ENCODE measurements at places on chromosomes 5 and 9.

GRCh38 chr5:155954701-155955445 lies 372.1 kb upstream of the SGCD start:
- no peak for DNase-seq

- DNase-seq: no peak
Observed at GRCh38 chr9:88661759-88662158, 126.8 kb downstream of the NXNL2 start.

GRCh38 chr9:90860382-90860781 lies 58.8 kb downstream of the SYK start:
- DNase-seq: no peak

- DNase-seq: no peak
Observed at GRCh38 chr5:121239951-121240350, 611.7 kb upstream of the FTMT start.

GRCh38 chr9:38126730-38127129 lies 57.7 kb upstream of the SHB start:
- peak; percentile 71 for DNase-seq

DNA sequence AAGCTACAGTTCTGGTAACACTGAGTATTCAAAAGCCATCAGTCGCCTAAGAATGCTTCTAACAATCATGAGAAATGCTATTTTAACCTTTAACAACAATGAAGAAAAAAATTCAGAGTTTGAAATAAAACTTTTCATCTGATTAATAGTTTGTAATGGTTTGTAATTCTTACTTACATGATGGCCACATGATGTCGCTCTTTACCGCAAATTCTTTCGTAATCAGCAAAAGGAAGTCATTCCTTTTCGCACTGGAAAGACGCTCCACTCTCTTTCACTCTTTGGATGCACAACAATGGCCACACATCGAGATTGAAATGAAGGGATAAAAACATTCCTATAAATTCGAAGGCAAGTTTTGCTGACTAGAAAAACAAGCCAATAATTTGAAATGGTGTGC lies at the start of gene PCDHA7:
Gene PCDHA7, plus strand, starts transcription at position 277 of the 400 bp plus-strand sequence. Its CDS starts 115 bp downstream, at position 392.
- DNase-seq: peak; percentile 15

DNA sequence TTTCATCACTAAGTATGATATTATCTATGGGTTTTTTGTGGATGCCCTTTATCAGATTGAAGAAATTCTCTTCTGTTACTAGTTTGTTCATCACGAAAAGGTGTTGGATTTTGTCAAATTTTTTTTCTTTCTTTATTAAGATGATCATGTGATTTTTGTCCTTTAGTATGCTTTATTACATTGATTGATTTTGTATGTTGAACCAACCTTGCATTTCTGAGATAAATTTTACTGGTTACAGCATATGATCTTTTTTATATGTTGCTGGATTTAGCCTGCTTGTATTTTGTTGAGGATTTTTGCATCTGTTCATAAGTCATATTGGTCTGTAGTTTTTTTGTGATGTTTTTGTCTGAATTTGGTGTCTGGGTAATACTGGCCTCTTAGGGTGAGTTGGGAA lies 42.8 kb downstream of the RAD23B start:
- DNase-seq: no peak

GRCh38 chr5:56356121-56356835 lies 123.1 kb upstream of the ANKRD55 start:
- no peak for DNase-seq

DNA sequence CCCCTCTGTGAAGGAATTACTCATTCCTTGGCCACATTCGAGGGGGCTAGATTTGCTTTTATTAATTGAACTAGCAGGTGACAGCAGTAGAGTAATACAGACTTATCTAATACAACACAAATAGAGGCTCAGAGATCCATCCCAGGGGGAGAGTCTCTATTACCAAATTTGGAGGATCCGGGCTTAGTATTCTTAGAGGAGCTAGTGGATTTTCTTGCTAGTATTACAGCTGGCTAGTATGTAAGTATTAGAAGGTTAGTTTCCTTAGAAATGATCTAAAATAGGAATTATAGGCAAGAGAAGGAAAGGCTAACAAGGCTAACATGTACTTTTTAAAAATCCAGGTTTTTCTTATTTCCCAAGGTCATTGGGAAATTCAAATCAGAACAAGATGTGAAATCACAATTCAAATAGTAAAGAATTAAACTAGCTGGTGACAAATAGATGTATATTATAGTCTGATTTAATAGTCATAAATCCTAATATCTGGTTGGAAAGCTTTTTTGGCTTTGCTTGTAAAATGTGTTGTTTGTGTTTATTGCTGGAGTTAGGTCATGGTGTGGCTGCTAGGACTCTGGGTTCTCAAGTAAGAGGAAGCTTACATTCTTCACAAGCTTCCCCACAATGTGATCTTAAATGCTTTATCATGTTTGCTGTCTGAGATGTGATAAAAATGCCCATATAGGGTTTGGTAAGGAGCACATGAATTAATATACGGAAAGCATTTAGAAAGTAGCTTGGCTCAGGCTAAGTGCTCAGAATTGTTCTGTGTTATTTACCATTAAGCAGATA lies 160.4 kb upstream of the MPDZ start:
- no peak for DNase-seq

DNA sequence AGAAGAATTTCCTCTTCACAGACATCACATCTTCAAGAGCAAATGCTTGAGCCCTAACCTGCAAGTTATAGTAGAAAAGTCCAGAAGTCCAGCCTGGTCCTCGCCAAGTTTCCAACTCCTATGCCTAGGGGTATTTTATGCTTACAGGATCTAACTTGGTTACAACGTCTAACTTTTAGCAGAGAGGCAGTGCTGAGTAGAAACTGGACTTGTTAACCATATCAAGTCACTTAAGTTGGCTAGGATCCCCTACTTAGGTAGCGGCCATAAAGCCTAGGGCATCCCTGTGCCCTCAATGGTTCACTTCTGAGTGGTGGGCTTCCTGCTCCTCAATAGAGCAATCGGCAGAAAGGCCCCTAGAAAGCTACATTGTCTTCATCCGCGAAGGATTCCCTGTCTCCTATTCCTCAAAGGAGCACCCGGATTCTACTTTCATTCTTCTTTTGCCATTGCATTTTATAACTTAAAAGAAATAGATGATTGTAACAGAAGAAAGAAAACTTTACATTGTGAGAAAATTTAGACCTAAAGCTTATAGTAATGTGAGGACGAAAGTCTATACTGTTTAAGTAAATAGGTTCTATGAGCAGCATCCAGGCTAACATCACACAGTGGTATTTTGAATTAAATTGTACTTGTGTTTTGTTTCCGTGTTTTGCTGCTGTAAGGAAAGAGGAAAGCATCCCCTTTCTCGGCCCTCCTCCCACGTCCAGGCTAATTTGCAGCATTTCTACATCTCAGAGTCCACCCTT lies 1.3 kb upstream of the MTAP start:
- DNase-seq: no peak

DNA sequence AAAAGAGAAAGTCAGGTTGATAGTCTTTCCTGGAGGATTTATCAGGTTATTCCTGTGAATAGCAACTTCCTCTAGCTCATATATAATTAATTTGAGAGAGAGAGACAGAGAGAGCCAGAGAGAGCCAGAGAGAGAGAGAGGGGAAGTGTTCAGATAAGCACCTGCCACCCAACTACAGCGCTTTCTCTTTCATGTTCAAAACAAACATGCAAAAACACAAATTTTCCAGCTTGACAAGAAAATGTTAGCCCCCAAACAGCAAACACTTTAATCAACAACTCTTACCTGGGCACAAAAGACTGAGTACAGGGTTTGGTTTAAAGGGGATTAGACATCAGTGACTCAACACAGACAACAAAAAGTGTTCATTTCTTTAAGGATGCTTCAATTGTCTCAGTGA lies 61.7 kb upstream of the PLPP6 start:
- DNase-seq: no peak

DNA sequence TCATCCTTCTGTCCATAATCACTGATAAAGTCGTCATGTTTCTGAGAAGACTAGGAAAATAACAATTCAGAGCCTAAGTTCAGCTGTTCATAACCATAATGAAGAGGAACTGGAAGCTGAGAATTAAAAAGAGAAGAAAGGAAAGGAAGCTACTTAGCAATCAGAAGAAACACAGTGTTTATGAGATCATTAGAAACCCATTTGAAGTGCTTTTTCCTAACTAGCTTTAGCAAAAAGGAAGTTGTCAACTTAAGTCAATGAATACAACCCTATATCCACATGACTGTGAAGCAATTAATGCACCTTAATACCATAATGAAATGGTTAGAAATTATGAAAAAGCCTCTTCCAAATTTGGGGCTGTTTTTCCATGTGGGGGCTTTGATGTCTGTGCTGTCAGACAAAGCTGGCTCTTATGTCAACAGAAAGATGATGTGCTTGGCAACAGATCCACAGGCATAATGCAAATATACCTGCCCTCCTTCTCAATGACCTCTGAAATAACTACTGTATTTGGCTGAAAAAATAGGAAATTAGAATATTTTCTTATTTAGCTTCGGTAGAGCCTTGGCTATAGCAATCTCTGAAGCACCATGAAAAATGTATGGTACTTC lies 463.5 kb downstream of the RASEF start:
- DNase-seq: peak; percentile 83

DNA sequence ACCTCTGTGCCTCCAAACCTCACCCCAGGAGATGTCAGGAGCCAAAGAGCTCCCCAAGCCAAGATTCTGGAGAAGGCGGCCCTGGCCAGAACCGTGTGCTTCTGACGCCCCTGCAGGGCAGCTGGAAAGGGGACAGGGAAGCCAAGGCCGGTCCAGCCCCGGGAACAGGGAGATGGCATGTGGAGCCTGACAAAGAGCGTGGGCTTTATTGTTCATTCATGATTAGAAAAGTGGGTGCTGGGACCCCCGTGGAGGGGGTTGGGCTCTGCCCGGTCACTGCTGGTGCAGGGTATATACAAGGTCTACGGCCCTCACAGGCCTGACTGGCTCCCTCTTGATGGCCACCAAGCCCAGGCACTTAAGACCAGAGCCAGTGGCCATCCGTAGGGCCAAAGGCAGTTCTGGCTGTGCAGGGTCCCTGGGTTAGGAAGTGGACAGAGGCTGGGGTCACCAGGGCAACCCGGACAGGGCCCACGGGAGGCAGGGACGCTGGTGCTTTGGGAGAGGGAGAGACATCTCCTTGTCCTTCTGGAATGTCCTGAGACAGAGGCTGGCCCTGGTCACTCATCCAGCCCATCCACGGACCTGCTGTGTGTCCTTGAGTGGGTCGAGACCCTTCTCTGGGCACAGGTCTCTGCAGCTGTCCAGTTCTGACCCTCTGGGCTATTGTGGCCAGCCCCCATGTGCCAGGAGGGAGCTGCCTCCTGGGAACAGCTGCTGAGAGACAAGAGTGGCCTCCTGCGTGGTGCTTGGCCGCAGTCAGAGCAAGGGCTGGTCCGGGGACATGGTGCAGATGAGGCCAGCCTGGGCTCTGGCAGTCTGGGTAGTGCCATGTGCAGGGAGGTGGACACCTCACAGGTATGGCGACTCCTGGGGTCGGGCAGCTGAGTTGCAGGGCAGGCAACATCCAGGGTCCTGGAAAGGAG lies 12.5 kb downstream of the NINJ1 start:
- DNase-seq: no peak

GRCh38 chr9:125839317-125839716 lies 92.1 kb downstream of the PBX3 start:
- peak; percentile 65 for DNase-seq

DNA sequence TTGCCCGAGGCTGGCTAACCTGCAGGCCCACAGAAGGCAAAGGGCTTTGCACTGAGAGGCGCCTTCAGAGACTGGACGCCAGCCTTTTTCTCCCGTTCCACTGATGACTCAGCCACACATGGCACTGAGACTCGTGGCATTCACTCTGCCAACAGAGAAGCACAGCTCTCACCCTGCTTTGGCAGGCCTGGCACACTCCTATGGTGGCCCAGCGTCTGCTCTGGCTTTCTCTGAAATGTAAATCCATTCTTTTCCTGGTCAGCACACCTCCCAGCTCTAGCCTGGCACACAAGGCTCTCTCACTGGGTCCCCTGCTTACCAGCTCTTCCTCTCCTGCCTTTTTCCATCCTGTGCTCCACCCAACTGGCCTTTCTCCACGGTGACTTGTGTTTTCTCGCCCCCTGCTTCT lies 5.9 kb upstream of the MELK start:
- DNase-seq: no peak

GRCh38 chr9:128593039-128593438 lies 40.7 kb downstream of the SPTAN1 start:
- no peak for DNase-seq

DNA sequence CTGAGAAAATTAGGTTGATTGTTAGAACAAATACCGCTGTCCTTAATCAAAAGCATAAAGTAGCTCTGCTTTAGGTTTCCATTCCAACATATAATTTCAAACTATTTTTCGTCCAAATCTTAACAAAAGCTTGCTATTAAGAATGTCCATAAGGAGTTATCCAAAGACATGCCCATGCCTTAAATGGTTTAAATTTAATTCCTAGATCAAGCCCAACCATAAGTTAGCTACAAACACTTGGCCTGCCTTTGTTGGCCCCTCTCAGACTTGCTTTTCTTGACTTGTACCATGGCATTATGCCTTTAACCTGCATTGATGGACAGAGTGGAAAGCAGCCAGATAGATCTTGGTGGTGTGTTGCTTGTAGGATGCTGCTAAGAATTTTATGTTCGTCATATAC lies 8.8 kb downstream of the GARNL3 start:
- DNase-seq: no peak

GRCh38 chr5:175867587-175868347 lies 3.6 kb upstream of the CPLX2 start:
- peak; percentile 15 for DNase-seq

- DNase-seq: no peak
Observed at GRCh38 chr5:171783051-171783450, 2.6 kb upstream of the SMIM23 start.

GRCh38 chr5:170538696-170539586 lies 35.1 kb downstream of the KCNIP1 start:
- peak; percentile 94 for DNase-seq

DNA sequence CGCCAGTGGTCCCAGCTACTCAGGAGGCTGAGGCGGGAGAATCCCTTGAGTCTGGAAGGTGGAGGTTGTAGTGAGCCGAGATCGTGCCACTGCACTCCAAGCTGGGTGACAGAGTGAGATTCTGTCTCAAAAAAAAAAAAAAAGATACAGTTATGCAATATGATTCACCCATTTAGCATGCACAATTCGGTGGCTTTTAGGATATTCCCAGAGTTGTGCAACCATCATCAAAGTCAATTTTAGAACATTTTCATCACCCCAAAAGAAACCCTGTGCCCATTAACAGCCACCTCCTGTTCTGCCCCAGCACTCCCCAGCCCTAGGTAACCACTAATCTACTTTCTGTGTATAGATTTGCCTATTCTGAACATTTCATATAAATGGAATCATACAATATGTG lies 4.3 kb upstream of the DHFR start:
- DNase-seq: no peak
